ENCODE measurements at places on chromosomes 2 and 18.

GRCh38 chr18:45741056-45741455 lies 17.1 kb downstream of the SLC14A1 start:
- no peak for DNase-seq

DNA sequence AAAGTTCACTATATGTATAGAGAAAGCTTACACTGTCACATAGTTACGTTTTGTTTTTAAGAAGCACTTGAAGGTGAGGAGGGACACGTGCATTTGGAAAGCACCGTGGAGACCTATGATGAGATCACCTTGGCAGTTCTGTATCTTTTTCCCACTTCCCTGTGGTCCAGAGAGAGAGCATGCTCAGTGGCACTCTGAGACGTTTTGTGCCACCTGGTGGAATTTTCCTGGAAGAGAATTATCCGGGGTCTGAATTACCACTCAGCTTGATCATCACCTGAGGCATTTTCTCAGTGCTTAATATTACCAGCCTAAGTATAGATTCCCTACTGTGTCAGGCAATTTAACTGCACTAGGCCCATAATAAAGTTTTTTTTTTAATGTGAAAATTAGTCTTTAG lies 469.4 kb upstream of the SMIM21 start:
- DNase-seq, result no peak

GRCh38 chr2:167509586-167509985 lies 621.3 kb downstream of the XIRP2 start:
- DNase-seq, result no peak

GRCh38 chr2:210818473-210818872 lies 262.1 kb downstream of the CPS1 start:
- DNase-seq, result no peak

GRCh38 chr2:17594533-17595401 lies 54.3 kb downstream of the VSNL1 start:
- DNase-seq, result no peak

- no peak for DNase-seq
Observed at GRCh38 chr2:133484106-133484505, 84.2 kb downstream of the NCKAP5 start.

GRCh38 chr18:10405014-10405493 lies 49.4 kb upstream of the APCDD1 start:
- no peak for DNase-seq

- no peak for DNase-seq
Observed at GRCh38 chr2:69499966-69500365, 62.7 kb upstream of the NFU1 start.

DNA sequence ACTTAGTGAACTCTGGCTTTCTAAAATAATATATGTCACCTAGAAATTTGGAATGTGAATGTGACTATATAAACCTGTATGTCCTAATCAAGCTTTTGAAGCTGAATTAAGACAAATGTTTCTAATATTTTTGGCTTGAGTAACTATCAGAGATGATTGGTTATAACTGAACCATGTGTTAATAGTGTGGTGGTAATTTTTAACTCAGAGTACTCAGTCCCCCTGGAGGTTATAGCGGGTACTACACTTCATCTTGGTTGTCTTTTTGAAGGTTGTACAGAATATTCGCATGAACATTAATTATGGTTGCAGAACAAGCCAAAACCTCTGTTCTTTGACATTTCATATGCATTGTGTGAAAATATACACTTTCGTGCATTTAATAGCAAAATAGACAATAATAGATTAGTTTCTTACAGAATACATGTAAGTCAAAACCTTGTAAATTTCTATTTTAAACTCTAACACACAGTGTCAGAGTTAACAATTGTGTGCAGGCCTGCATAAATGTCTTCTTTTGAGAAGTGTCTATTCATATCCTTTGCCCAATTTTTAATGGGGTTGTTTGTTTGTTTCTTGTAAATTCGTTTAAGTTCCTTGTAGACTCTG lies 86.0 kb downstream of the OSBPL6 start:
- peak; percentile 50 for DNase-seq

- DNase-seq, result no peak
Observed at GRCh38 chr2:42239289-42239661, 70.1 kb downstream of the EML4 start.

DNA sequence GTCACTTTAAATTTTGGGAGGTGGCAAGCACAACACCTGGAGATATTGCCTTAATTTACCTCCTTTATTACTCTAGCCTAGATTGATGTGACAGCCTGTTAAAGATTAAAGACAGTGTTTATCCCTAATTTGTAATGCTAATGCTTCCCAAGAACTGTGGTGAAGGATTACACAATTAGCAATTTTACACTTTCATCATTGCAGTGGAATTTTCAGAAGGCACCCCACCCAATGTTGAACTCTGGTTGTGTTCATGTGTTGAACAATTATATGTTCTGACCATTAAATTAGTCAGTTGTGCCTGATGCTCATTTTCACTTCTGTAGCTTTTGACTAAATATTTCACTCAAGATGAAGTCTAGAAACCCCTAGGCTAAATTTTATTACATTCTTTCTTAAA lies 317.1 kb upstream of the CWC22 start:
- DNase-seq, result no peak

GRCh38 chr18:49247781-49248180 lies 212.7 kb downstream of the DYM start:
- DNase-seq, result no peak
